ENCODE measurements at places on chromosomes 12 and 14.

GRCh38 chr14:99124482-99125105 lies 147.4 kb downstream of the BCL11B start:
- DNase-seq: no peak

GRCh38 chr12:123280971-123281370 lies 9.3 kb upstream of the CDK2AP1 start:
- no peak for DNase-seq

- DNase-seq: peak; percentile 50
Measured at GRCh38 chr12:111570084-111570961, 28.8 kb downstream of the ATXN2 start.

DNA sequence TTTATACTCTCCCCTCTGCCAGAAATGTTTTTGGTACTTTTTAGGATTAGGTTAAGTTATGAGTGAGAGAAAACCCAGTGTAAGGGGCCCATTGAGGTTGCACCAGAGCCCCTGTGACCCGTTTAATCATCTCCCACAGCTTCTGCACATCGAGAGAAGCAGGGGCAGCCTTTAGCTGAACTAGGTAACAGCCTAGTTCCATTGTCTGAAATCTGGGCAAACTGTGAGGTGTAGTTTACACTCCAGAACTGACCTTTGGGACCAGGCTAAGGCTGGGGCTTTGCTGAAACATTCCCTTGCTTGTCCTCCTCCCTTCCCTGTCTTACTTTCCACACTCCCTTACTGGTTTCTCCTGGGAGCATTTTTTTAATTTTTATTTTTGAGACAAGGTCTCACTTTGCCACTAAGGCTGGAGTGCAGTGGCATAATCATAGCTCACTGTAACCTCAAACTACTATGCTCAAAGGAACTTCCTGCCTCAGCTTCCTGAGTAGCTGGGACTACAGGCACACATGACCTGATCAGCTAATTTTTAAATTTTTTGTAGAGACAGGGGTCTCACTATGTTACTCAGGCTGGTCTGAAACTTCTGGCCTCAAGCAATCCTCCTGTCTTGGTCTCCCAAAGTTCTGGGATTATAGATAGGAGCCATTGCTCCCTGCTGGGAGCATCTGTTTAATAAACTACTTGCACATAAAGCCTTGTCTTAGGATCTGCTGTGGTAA lies 25.9 kb upstream of the DHRS2 start:
- no peak for DNase-seq

- peak; percentile 93 for DNase-seq
Measured at GRCh38 chr12:57340104-57340503, 89.1 kb upstream of the STAC3 start.

DNA sequence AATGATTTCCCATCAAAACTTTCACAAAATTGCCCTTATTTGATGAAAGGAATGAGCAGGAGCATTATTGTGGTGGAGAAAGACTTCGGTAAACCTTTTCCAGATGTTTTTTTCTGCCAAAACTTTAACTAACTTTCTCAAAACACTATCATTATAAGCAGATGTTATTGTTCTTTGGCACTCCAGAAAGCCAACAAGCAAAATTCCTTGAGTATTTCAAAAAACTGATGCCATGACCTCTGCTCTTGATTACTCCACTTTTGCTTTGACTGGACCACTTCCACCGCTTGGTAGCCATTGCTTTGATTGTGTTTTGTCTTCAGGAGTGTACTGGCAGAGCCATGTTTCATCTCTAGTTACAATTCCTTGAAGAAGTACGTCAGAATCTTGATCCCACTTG lies 29.7 kb upstream of the RAB21 start:
- no peak for DNase-seq

GRCh38 chr14:61737915-61738314 lies 24.3 kb upstream of the SNAPC1 start:
- DNase-seq: no peak

DNA sequence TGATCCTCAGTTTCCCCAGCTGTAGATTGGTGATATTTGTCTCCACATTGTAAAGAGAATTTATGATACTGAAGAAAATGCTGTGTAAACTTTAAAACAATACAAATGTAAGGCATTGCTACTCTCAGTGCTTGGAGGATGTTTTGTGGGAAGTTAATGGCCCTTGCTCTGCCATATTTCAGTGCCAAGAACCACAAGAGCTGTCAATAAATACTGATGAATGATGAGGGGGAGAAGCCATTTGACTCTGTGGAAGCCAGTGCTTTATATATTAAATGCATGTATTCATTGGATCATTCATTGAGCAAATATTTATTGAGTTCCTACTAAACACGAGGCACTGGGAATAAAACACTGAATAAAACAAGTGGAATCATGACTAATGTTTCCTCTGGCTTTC lies 30.8 kb downstream of the CACNA1C start:
- no peak for DNase-seq

DNA sequence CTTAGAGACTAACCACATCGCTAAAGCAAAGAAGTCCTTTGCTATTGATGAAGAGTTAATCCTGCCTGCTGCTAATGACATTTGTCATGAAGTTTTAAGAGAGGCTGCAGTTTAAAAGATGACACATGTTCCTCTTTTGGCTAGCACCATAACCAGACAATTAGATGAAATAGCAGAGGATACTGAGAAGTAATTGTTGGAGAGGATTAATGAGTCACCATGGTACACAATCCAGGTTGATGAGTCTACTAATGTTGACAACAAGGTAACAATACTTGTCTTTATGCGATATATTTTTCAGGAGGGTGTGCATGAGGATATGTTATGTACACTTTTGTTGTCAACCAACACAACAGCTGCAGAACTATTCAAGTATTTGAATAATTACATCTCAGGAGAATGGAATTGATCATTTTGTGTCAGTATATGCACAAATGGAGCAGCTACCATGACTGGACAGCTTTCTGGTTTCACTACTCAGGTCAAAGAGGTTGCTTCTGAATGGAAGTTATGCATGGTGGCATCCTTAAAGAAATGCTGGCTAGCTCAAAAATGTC lies 56.7 kb downstream of the LRRIQ1 start:
- no peak for DNase-seq

DNA sequence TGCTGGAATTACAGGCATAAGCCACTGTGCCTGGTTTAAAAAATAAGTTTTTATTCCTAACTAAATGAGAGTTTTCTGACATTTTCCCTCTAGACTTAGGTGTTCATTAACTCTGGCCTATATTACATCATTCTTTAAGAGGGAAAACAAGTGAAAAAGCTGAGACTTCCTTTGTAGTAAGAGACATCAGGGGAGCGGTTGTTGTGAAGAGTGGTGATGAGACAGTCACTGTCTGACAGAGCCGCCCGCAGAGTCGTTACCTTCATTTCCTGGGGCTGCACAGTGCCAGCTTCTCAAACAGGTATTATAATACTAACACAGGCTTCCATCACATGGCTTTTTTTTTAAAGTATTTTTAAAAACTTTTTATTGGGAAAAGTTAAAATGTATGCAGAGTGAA lies 19.7 kb upstream of the TDRD9 start:
- no peak for DNase-seq

DNA sequence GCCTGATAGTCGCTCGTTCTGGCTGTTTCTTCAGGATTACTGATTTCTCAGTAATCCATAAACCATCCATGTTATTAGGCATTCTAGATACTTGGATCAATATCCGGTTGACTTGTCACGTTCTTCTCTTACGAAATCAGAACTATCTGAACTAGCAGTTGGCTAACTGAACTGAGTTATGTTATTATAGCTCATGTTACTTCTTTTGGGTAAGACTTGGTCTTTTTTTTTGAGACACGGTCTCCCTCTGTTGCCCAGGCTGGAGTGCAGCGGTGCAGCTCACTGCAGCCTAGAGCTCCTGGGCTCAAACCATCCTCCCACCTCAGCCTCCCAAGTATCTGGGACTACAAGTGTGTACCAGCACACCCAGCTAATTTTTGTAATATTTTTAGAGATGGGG lies 178.6 kb downstream of the PRKCH start:
- DNase-seq: no peak

DNA sequence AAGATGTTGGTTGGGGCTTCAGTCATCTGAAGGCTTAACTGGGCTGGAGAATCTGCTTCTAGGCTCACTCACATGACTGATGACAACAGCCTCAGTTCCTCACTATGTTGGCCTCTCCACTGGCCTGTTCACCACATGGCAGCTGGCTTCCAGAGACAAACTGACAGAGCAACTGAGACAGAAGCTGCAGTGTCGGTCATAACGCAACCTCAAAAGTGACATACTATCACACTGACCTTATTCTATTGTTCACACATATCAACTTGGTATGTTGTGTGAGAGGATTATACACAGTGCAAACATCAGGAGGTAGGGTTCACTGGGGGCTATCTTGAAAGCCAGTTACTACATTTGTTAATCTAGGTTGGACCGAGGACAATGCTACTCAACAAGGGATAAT lies 92.9 kb downstream of the PAWR start:
- no peak for DNase-seq

GRCh38 chr12:26748412-26748740 lies 84.6 kb downstream of the ITPR2 start:
- no peak for DNase-seq

DNA sequence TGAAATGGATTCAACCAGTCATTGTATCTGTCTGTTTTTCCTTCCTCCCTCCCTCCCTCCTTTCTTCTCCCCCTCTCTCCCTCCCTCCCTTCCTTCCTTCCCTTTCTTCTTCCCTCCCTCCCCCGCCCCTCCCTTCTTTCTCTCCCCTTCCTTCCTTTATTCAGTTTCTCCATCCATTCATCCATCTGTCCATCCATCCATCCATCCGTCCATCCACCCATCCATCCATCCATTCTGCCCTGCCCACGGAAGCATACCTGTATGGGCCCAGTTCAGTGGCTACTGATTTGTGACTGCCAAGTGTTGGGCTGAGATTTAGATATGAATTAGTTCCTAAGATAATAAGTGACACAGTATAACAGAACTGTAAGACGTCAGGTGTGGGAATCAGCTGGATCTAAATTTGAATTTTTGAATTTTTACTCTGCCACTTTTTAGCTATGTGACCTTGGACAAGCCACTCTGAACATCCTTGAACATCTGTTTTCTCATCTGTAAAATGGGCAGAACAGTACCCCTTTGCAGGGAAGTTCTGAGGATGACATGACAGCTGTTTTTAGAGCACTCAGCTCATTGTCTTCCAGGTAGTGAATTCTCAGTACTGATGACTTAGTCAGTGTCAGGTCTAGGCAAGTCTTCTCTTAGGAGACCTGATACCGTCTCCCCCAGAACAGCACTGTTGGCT lies 42.9 kb downstream of the CFAP251 start:
- no peak for DNase-seq

GRCh38 chr14:75226755-75227544 lies 50.5 kb upstream of the TMED10 start:
- DNase-seq: no peak

DNA sequence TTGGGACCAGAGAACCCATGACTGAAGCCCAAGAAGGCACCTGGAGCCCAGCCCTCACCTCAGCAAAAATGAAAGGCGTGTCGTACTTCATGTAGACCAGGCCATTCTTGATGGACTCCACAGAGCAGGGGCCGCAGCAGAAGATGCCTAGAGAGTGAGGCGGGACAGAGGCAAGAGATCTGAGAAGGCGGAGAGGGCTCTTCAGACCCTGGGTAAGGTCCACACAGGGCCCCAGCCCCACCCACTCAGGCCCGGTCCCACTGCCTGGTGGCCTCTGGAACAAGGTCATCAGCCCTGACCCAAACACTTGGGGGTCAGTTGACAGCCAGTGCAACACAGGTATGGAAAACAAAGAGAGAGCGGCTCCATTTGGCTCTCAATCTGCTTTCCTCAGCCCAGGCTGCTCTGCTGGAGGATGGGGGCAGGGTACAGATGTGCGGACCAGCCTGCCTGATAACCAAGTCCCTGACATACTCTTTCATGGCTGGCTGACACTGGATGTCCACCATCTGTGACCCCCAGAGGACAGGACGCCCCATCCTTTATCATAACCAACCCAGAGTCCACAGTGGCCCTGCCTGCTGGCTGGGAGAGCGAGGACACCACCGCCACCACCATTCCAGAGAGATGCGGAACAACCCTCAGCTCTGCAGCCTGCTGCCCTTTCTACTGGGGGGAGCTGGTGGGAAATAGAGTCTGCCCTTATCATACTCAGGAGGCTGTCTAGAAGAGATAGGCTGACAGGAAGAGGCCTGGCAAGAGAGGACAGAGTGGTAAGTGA lies 6.9 kb downstream of the TGM1 start:
- no peak for DNase-seq

DNA sequence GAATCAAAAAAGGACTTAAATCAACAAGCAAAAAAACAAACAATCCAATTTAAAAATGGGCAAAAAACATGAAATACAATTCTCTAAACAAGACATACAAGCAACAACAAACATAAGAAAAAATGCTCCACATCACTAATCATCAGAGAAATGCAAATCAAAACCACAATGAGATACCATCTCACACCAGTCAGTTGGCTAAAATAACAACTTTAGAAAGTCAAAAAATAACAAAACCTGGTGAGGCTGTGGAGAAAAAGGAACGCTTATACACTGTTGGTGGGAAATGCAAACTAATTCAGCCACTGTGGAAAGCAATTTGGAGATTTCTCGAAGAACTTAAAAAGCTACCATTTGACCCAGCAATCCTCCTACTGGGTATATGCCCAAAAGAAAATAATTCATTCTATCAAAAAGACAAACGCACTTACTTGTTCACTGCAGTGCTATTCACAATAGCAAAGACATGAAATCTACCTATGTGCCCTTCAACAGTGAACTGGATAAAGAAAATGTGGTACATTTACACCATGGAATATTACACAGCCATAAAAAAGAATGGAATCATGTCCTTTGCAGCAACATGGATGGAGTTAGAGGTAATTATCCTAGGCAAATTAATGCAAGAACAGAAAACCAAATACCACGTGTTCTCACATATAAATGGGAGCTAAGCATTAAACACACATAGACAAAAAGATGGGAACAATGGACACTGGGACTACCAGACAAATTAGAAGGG lies 26.9 kb downstream of the PRKD1 start:
- no peak for DNase-seq

- DNase-seq: peak; percentile 78
Measured at GRCh38 chr14:99982537-99983250, 82.5 kb upstream of the EVL start.

DNA sequence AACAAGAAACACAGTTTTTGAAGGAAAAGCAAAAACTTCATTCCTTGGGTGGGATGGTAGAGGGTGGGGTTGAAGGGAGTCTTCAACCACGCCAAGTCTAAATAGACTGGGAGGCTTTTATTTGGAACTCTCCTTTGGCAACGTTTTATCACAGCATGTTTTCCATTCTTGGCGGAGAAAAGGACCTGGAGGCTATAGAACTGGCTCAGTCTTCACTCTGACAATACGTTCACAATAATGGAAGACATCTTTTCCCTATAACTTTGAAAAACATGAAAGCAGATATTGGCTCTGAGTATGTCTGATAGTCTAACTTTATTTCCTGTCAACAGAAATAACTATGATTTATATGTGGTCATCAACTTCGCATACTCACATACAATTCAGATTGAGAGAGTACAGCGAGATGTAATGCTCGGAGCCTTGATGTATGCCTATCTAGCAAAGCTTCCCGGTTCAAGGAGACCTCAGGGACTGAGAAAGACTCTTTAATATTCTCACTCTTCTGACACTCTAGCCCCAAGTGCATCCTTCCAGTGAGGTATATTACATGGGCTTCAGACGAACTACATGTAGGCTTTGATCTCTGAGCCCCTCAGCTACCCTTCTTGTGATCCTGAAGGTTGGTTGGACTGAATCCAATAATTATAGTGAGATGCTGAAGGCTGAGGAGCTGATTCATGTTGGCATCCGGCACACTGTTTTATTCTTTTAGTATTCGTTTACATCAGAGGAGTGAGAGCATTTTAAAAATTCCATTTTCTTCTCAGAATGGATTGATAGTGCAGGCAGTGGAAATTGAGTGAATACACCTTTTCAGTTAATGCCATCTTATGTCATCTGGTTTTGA lies 14.0 kb downstream of the TMEM30B start:
- no peak for DNase-seq

Measured in A673 (cell line).